ENCODE measurements at places on chromosomes 4 and X.
A peak's percentile ranks its signal among the peaks of the same experiment; 100 is the strongest.

DNA sequence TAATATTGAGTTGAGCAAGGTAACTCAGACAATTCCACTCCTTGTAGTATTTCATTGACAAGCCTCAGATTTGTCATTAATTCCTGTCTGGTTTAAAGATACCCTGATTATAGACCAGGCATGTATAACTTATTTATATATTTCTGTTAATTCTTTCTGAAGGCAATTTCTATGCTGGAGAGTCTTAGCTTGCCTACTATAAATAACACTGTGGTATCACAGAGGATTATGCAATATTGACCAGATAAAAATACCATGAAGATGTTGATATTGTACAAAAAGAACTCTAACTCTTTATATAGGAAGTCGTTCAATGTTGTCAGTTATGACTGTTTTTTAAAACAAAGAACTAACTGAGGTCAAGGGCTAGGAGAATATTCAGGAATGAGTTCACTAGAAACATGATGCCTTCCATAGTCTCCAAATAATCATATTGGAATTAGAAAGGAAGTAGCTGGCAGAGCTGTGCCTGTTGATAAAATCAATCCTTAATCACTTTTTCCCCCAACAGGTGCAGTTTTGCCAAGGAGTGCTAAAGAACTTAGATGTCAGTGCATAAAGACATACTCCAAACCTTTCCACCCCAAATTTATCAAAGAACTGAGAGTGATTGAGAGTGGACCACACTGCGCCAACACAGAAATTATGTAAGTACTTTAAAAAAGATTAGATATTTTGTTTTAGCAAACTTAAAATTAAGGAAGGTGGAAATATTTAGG lies 821 bp downstream of the CXCL8 start:
- DNase-seq: no peak

- no peak for DNase-seq
These were observed 71.6 kb downstream of the STX18 start for GRCh38 chr4:4470208-4470607.

- peak; percentile 57 for DNase-seq
These were observed 37.0 kb upstream of the ATP6AP2 start for GRCh38 chrX:40543661-40544328.

DNA sequence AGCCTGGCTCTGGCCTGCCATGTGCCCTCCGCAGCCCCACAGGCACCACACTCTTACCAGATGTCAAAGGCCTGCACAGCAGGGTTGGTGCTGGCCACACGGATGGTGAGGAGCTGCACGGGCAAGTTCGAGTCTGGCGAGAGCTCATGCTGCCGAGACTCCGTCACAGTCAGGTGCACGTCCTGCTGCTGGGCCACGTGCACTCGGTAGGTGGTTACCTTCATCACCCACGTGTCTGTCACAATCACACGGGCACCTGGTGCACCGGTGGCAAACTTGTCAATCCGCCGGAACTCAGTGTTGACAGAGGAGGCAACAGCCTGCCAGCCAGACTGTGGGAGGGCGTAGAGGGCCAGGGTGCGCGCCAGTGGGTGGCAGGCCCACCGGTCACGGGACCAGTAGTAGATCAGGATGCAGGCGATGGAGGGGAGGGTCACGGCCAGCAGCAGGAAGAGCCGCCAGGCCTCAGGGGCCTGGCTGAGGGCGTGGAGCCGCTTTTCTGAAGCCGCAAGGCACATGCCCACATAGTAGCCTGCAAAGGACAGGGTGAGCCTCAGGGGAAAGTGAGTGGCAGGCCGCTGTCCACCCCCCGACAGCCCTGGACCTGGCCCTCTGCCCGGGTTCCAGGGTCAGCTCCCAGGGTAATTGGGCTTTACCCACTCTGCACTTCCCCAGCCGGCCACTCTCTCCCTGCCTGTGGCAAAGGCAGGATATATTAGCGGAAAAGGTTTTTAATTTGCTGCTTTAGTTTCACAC lies 2.9 kb downstream of the TMEM129 start:
- no peak for DNase-seq

GRCh38 chr4:8915201-8916200 lies 43.9 kb upstream of the HMX1 start:
- no peak for DNase-seq

DNA sequence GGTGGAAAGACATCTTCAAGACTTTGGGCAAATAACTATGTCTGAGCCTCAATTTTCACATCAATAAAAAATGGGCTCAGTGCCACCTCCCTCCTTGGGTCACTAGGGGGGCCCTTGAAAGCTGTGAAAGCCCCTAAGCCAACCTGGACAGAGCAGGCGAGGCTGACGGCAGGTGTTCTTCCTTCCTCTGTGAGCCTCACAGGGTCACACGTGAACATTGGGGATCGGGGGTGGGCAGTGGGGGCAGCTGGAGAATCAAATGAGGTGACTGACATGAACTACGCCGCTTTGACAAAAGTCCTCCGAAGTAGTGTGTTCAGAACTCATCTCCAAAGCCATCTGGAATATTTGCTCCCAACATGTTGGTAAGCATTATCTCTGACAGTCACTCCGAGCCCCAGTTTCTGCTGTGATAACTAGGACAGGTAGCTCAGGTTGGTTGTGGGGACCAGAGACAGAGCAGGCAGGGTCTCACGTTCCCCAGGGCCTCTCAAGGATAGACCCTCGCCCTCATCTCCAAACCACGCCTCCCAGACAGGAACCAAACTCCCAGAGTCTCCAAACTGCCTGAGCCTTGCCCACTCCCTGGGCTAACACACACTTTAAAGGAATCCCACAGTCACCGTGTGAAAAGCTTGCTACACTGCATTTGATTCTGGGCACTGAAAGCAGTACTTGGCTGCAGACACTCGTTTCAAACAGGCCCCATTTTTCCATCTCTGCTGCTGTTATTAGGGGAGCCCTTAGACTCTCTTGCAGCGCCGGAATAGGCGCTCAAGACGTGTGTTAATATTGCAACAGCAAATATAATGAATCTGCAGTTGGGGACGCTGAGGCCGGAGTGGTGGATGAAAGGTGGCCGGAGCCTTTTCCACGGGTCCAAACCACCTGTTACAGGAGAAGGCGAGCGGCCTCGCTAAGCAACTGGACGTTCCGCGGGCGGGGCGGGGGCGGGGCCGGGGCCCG lies 717 bp upstream of the WFS1 start:
- DNase-seq: no peak

DNA sequence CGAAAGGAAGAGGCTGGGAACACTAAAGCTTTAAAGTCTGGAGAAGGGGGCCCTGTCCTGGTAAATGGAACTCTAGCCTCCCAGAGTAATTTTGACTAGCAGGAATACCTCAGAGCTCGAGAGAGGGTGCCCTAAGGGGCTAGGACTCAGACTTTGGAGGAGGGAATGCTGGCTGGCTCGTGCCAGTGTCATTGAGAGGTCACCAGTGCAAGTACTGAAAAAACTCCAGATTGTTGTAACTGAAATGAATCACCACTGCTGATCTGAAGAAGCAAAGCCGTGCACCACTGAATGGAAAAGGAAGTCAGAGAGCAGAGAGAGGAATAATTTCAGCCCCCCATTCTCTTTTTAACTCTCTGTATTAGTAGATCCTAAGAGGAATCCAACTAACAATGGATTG lies 690.2 kb downstream of the FAT4 start:
- peak; percentile 52 for DNase-seq
